ENCODE measurements at places on chromosomes 12 and 14. TPM values are rescaled to one million over a fixed set of nuclear protein-coding genes. Genes with fewer than 3 reads are reported as not detected.

ENDOU gene
- polyA plus RNA-seq: 0.10 TPM

DNA sequence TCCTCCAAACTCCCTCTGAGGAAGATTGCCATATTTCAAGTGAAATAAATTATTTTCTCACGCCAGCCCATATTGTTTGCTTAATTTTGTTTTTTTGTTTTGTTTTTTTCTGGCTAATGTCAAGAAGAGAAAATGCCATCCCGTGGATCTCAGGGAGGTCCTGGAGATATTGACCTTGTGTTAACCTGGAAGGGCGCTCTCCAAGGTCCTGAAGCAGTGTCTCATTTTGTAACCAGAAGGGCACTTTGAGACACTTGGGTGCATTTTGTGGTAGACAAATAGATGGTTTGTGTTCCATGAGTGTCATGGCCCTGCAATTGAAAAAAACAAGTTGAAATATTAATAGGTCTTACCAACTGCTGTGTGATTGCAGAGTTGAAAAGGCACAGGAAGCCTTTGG is 268.9 kb downstream of the SUDS3 start:
- DNase-seq: no peak

- no peak for DNase-seq
Measured at GRCh38 chr12:127570793-127571360, 696.1 kb upstream of the TMEM132C start.

- no peak for DNase-seq
Measured at GRCh38 chr14:100291305-100292075, 14.8 kb downstream of the SLC25A29 start.

DNA sequence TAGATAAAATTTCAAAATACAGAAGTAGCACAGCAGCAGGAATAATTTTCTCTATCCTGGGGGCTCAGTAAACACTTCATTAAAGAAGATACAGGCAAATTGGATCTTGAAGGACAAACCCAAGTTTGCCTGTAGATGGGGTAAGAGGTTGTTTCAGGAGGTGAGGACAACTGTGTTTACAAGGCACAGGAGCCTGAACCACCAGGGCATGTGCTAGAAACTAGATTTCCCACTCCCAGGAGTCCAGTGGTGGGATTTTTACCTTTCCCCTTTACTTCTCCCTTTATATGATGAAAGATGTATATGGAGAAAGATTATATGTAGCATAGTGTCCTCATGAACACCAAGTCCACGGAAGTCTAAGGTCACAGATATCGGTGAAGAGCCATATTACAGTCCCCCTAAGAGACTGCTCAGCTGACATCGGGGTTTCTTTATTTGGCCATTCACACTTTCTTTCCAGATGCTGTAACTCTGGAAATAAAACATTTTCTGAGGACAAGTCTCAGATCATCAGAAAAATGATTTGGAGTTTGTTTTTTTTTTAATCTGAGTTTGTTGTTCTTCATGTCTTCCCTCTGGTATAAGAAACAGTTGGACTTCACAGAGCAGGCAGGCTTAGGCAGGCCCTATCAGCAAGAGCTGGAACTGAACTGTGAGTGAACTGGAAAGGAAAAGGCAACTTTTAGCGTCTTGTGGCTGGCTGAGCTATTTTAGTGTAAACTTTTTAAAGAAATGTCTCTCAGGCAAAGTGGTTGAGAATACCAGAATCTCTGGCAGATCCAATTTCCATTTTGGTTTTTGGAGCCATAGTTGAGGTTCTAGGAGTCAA is 8.0 kb upstream of the EVL start:
- no peak for DNase-seq

DNA sequence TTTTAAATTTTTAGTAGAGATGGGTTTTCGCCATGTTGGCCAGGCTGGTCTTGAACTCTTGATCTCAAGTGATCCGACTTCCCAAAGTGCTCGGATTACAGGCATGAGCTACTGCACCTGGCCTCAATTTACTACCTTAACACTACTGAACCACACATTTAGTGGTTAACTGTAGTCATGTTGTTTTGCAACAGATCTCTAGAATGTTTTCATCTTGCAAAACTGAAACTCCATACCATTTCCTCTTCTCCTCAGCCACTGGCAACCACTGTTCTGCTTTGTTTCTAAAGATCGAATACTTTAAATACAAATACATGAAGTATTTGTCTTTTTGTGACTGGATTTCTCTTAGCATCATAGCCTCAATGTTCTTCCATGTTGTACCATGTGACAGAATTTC is 15.4 kb upstream of the SMCO2 start:
- DNase-seq: no peak

DNA sequence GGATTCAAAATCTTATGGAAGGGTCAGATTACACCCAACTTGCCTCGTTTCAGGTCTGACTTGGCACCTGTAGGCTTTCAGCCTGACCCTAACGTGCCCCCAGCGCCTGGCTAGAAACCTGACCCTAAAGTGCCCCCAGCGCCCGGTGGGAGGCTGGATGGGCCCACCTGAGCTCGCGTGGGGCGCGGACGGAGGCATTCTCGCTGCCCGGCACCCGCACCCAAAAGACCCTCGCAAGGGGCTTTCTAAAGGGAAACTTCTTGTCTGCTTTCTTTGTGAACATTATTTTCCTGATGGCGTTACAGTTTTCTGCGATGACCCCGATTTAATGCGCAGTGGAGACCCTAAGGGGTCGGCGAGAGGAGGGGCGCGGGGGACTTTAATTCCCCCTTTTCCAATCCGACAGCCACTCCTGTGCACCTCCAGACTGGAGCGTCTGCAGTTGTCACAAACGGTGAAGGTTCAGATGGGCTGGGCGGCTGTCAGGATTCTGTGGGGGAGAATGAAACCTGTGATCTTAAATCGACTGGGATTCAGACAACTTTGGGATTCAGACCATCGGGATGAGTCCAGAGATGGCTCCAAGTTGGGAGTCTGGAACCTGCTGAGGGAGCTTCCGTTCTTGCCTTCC is 751 bp upstream of the HRK start:
- no peak for DNase-seq

FERMT2 gene
- 485 TPM for polyA plus RNA-seq

NUDT4 gene
- polyA plus RNA-seq: 49.1 TPM

DNA sequence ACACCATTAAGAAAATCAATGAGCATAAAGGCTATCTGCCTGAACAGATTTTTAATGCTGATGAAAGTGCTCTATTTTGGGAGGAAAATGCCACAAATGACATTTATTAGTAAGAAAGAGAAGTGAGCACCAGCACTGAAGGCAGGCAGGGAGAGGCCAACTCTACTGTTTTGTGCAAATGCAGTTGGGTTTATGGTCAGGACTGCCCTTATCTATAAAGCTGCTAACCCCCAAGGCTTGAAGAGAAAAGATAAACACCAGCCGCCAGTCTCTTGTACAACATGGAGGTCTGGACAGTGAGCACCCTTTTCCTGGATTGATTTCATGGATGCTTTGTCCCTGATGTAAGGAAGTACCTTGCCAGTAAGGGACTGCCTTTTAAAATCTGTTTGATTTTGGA is 246.8 kb upstream of the SFSWAP start:
- no peak for DNase-seq

ZDHHC22 gene
- polyA plus RNA-seq: not detected

- DNase-seq: no peak
Measured at GRCh38 chr14:99183716-99184115, 88.3 kb downstream of the BCL11B start.

GRCh38 chr14:69818758-69819191 is 21.7 kb upstream of the SLC10A1 start:
- DNase-seq: peak; percentile 29

SLC25A47 gene
- polyA plus RNA-seq: not detected

DNA sequence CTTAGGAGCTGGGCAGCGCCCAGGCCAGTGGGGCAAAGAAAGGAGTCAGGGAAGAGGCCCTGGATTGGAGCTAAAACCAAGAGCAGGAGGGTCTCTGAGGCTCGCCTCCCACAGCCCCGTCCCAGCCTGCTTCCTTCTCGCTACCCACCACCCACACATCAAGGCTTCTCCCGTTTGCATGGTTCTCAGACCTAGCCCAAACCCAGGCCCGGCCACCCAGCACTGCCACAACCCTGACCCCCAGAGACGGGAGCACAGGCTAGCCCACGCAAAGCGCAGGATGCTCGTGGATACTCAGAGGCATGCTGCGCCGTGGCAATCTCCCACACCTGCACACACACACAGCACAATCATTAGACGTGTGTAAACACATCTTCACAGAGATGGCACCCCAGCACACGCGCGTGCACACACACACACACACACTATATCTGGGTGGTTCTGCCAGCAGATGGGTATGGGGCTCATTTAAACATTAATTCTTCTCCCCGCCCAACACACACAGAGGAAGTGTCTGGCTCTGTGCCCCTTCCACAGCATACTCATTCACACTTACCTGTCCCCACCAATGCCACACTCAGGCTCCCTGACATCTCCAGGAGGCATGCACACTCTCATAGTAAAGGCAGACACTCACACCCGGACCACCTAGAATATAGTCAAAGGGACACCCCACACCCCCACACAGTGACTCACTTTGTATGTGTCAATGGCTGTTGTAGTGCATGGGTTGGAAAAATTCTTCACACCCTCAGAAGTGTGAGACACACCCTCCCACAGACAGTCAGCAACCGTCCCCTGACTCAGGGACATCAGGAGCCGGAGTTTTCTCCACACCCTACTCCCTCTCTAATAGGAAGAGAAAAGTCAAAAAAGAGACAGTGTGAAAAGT is 1.1 kb downstream of the CARMIL3 start:
- DNase-seq: no peak

- DNase-seq: no peak
Measured at GRCh38 chr14:96338551-96338950, 24.6 kb downstream of the ATG2B start.

AQP5 gene
- not detected for polyA plus RNA-seq

DNA sequence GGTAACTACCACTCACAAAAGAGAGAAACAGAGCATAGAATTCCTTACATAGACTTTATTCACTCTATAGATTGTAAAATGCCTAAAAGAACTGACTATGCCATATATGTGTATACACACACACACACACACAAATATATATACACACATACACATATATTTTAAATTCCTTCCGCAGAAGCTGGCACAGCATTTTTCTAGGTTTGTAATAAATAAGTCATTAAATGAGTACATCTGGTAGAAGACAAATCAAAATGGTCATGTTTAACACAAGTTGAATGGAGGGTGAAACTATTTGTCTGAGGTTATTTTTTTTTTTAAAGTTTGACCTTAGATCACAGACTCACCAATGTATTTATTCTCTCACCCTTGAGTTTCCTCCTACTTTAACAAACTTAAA is 58.2 kb downstream of the CCER1 start:
- DNase-seq: no peak

DNA sequence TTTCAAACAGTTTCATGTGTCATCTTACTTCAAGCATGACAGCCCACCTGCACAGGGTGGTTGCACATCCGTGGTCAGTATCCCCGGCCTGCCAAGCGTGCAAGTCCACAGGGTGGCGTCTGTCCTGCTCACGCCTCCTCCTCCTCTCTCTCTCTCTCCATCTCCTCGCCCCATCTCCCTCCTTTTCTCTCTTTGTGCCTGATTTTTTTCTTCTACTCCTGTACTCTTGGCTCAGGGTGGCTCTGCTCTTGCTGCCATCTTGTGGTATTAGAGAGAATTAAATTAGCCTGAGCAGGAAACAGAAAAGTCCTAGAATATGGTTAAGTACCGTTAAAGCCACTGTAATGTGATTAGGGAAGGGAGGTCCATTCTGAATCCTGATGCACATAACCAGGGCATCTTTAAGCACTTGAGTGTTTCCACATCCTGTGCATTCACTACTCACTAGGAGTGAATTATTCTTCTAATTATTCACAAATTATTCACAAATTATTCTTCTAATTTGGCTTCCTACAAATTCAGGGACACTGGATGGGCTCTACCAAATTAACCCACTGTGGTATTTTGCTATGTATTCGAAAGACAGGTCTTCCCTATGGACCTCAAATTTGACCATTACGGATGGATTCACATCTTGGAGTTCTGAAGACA is 25.5 kb upstream of the DTX1 start:
- no peak for DNase-seq

DNA sequence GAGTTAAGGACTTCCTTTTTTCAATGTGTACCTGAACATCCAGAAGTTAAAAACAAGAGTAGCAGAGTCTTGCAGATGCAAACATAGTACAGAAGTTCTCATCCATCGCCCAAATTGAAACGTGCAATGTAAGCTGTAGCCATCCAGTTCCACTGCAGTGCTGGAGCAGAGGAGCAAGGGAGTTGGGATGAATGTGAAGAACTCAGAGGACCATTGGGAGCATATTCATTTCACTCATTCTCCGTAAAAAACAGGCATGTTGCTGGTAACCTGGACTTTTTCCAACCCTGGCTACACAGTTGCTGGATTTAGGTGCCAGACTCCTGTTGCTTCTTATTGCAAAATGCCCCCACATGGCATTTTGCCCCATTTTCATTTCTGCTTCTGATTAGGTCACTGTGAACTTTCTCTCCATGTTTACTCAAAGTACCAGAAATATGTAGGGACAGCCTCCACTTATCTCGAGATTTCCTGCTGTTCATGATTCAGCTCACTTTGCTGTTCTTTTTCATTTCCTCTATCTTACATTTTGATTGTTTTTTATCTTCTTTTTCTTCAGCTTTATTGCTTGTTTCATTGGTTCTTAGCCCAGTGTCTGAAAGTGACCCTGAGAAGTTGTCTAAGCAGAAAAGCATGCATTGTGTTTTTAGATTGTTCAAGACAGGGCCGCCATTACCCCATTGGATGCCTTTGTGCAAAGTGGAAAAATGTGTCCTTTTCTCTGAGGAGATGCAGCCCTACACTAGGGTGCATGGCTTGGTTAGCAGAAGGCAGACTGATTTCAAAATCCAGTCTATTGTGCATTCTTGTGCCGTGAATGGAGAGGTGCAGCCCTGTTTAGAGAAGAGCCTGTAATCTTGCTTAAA is 109.0 kb upstream of the AMIGO2 start:
- DNase-seq: peak; percentile 18

CIDEB gene
- polyA plus RNA-seq: 0.31 TPM

FAM216A gene
- 21.3 TPM for polyA plus RNA-seq

RND1 gene
- 0.36 TPM for polyA plus RNA-seq

DNA sequence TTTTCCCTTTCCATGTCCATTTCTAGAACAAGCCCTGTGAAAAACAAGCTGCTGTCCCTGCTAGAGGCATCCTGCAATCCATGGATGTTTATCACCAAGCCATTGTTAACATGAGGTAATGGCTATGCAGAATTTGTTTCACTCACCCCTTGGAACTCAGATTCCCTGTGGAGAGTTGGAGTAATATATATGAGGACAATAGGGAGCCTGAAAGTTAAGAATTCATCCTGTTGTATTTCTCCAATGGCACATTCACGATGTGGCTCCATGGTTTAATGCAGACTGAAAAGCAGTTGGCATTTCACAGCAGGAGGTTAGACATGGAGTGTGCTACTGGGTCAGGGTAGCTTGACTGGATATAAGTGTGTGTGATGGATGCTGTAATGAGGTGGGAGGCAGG is 32.4 kb downstream of the GPR65 start:
- DNase-seq: no peak

DNA sequence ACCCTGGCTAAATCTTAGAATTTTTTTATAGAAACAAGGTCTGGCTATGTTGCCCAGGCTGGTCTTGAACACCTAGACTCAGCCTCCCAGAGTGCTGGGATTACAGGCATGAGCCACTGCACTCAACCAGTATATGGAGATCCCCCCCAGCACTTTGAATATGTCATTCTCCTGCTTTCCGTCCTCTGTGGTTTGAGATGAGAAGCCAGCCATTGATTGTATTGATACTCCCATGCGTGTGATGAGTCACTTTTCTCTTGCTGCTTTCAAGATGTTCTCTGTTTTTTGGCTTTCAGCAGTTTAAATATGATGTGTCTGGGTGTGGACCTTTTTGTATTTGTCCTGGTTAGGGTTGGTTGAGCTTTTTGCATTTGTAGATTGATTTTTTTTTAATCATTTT is 75.2 kb upstream of the DNM1L start:
- DNase-seq: no peak

GRCh38 chr12:101780599-101780998 is 41.3 kb upstream of the SYCP3 start:
- DNase-seq: no peak

Measured in AG04450 (cell line).